ENCODE measurements at places on chromosomes 1 and 21.

DNA sequence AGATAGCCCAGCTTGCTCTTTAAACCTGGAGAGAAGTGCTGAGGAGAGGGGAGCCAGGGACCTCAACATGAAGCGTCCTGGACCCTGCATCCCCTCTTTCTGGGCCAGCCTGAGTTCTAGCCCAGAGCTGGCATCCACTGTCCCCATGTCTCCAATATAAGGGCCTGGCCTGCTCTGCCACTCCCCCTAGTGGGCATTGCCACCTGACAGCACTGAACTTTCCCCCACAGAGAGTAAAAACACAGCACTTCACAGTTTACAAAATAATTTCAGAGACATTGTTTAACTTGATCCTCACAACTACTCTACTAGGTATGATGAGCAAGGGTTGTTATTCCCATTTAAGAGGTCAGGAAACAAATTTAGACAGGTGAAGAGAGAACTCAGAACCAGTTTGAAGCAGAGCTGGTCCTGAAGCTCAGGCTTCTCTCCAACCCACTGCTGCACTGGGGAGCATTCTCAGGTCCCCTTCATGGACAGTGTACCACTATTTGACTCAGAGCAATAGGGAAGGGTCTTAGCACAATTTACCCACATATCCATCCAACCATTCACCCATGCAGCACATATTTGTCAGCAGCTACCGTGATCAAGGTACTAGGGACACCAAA is 151.2 kb downstream of the DMRTA2 start:
- no peak for DNase-seq

GRCh38 chr1:235782601-235783000 is 84.1 kb downstream of the LYST start:
- DNase-seq: no peak

- DNase-seq: no peak
These were observed 24.0 kb upstream of the LIN9 start for GRCh38 chr1:226332947-226333346.

DNA sequence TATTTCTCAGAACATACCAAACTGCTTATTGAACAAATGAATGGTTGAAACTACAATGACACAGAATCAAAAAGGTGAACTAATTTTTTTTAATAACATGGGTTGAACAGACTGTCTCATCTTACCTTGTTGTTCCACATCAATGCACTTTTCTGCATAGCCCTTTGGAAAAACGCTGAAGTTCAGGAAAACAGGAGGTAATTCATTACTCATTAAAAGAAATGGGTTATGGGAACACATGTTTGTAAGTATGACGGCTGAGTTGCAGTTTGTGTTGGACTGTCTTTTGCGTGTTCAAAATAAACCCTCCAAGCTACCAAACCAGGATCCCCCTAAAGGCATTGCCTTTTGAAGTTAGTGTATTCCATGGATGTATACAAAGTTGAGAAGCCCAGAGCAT is 514.9 kb upstream of the PKN2 start:
- DNase-seq: no peak

DNA sequence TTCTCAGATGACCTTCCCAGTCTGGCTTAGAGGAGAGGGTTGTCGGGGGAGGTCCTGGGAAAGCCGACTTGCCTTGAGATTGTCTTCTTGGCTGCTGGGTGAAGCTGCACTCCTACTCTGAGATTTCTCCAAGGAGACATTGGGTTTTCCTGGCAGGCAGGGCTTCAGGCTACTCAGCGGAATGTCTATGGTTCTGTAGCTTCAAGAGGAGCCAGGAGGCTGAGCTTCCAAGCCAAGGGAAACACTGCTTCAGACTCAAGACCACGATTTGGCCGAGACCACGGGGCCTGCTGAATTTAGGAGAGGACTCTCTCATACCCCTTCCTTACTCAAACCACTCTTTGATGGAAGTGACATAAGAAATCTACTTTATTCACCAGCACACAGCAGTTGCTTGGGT is 67.8 kb downstream of the NTMT2 start:
- no peak for DNase-seq

Measured in lung (tissue), 17 donors.